ENCODE measurements at places on chromosomes 11 and 22.
A peak's percentile ranks its signal among the peaks of the same experiment; 100 is the strongest.

DNA sequence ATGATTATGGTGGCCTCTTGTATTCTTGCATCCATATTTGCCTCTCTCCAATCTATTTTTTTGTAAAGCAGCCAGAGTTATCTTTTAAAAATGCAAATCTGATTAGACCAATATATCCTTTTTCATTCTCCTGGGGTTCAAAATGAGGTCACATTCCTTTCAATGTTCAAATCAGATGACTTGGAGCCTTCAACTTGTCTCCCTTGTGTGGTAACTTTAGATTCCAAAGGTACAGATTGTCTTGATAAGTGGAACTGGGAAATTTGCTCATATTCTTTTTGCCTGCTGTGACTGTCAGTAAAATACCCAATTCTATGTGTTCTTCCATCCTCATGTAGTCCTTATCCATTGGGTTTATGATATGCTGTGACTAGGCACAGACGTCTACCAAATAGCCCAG is 15.1 kb upstream of the CAPRIN1 start:
- DNase-seq: no peak

- DNase-seq: no peak
Measured at GRCh38 chr22:47238690-47239473, 476.4 kb downstream of the TBC1D22A start.

GRCh38 chr11:6452219-6452618 is 11.4 kb upstream of the HPX start:
- no peak for DNase-seq

DNA sequence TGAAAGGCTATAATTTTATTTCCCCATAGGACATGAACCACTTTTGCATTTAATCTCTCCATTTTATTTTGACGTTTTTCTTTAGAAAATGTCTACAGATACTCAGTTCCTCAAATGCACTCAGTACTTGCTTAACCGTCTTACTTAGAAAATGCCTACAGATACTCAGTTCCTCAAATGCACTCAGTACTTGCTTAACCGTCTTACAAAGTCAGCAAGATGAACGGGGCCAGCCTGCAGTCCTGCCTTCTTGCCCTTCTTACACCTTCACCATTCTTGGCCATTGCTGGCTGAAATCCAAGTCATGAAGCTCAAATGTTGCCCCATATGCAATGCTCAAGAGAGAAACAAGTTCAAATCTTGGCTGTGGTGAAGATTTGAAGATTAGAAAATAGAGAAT is 34.1 kb downstream of the CSNK2A3 start:
- DNase-seq: no peak

DNA sequence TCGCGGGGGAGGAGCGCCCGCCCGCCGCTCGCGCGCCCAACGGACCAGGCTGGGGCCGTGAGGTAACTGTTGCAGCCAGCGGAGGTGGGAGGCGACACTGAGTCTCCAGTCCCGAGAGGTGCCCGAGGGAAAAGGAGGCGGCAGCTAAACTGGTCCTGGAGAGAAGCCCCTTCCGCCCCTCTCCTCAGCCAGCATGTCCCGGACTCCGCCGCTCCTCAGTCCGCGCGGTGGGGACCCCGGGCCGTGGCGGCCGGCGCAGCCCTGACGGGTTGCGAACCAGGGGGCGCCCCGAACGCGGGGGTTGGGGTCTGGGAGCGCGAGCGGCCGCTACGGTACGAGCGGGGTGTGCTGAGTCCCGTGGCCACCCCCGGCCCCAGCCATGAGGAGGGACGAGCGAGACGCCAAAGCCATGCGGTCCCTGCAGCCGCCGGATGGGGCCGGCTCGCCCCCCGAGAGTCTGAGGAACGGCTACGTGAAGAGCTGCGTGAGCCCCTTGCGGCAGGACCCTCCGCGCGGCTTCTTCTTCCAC is at the start of gene PDE3B:
Gene PDE3B, plus strand, starts transcription at position 108 of the 529 bp plus-strand sequence. Its CDS starts 272 bp downstream, at position 380.
- DNase-seq: peak; percentile 78

DNA sequence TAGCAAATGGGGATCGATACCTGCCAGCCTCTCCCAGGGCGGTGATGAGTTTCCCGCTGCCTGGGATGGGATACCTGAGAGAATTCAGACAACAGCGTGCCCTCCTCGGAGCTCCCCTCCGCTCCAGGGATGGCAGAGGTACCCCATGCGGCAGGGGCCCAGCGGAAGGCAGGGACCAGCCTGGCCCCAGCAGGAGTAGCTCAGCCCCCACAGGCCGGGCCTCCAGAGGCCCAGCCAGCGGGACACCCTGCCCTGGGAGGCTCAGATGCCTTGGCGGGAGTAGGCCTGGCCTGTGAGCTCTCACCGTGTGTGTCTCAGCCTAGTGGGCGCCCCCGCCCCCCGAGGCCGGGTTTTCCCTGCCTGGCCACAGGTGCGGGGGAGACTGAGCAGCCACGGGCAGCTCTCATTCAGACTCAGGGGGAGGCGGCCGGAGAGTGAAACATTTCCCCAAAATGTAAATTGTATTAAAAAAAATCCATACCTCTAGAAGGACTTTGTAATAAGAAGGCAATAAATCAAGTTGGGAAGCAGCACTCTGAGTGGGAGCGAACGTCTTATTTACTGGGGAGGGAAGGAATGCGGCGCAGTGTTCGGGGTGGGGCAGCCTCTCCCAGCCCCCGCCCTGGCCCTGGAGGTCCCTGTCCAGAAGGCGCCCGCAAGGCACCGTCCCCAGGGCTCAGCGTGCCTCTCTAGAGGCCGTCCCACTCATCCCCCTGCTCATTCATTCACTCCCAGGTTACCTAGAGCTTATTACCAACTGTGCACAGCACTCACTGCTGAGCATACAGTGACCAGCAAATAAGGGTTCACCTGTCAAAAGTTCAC is 888.0 kb downstream of the BRD1 start:
- no peak for DNase-seq

DNA sequence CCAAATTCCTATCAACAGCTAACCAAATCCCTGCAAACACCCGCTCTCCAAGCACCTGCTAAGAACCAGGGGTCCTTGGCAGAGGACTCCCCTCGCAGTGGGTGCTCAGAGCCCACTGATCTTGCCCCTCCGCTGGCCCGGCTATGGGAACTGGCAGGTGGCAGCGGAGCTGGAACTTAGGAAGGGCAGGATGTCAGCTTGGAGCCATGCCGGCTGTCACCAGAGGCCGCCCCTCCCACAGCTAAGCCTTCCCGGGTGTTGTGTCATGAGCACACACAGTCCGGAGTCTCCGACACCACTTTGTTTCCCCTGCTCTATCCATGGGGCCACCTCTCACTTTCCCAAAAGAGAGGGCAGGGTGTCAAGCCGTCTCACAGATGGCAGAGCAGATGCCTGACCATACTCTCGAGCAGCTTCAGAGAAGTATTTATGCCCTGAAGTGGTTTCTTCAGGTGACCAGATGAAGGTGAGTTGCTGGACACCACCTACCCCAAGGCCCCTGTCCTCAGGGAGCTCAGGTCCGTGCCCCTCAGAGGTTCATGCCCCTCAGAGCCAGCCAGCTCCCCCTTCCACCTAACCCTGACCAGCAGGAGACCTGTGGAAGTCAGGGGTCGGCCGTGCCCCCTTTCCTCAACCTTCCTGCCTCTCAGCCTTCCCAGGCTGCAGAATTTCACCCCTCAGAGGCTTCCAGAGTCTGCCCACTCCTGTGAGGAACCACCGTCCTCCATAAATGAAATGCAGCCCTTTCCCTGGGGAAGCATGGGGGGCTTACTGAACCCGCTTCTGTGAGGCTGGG is 545.7 kb upstream of the B3GAT1 start:
- DNase-seq: no peak

DNA sequence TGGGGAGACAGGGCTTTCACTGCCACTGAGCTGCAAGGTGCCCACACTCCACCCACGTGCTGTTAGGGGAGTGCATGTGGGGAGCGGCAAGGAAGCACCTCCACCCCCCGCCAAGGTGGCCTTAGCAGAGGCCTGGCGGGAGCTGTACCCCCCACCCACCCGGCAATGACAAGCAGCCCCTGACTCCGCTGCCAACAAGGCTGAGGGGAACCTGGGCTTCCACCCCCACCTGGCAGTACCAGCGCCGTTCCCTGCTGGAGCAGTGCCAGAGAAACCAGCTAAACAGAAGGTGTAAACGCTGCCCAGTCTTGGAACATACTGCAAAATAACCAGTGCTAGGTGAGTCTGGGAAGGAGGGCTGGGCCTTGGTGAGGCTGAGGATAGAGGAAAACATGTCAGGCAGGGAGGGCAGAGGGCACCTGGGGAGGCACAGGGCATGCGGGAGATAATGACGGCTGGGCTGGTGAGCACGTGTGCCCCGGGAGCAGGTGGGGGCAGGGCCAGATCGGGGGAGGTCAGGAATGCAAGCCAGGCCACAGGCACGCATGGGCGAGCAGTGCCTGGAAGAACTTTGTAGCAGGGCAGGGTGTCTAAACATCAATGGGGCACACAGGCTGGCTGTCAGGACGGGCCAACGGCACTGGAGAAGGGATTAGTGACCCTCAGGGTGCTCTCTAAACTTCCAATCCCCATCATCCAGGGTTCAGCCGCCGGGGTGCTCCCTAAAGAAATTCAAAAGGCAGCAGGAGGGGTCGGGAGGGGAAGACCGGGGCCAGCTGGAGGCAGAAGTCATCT is 6.6 kb downstream of the CERK start:
- peak; percentile 80 for DNase-seq

- peak; percentile 84 for DNase-seq
Measured at GRCh38 chr22:24325105-24325757, 54.6 kb downstream of the SPECC1L start.

GRCh38 chr11:108351468-108351867 is 115.9 kb downstream of the C11orf65 start:
- DNase-seq: no peak

All from astrocyte of the hippocampus (primary cell).